ENCODE measurements at places on chromosomes 7 and 10. TPM values are rescaled to one million over a fixed set of nuclear protein-coding genes. Genes with fewer than 3 reads are reported as not detected.

Gene C10orf62
- total RNA-seq = not detected

Gene LIPF
- total RNA-seq = not detected

Gene TMEM270
- not detected for total RNA-seq

Gene OGDH
- total RNA-seq = 80.3 TPM

Gene MOGAT3
- total RNA-seq = not detected

Gene MCM10
- 86.0 TPM for total RNA-seq

Gene METTL27
- total RNA-seq = 2.2 TPM

Gene TUBAL3
- total RNA-seq = not detected

Gene SFTPA1
- total RNA-seq = not detected

Gene LDB3
- total RNA-seq = 0.05 TPM

Gene GTPBP10
- 42.5 TPM for total RNA-seq

Gene SMO
- 0.71 TPM for total RNA-seq

Gene NHLRC2
- total RNA-seq = 20.1 TPM

Gene AKR1C2
- total RNA-seq = not detected

Gene TAS2R5
- 0.75 TPM for total RNA-seq

Gene ANKRD22
- 0.37 TPM for total RNA-seq

Gene TAC1
- total RNA-seq = 0.54 TPM

Measured in activated CD4-positive, alpha-beta T cell treated with anti-CD3 and anti-CD28 coated beads for 36 hours (primary cell).